ENCODE measurements at places on chromosomes 2 and 18. TPM values are rescaled to one million over a fixed set of nuclear protein-coding genes. Genes with fewer than 3 reads are reported as not detected.

The NOSTRIN gene
- polyA plus RNA-seq = 37.2 TPM

DNA sequence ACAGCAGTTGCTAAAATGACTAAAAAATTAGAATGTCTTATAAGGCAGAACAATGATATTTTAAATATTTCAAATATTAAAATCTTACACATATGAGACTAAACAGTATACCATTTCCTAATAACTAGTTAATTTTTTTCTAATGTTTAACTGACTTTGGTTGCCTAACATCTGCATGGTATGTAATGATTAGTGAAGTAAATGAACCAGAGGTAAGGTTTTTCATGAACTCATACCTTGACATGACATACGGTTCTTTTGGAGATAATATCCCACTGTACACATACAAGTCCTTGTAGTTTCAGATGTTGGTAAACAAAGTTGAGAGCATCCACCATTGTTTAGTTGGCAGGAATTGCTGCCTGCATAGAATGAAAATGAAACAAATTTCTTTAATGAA is 1360.2 kb downstream of the LRP1B start:
- no peak for DNase-seq

DNA sequence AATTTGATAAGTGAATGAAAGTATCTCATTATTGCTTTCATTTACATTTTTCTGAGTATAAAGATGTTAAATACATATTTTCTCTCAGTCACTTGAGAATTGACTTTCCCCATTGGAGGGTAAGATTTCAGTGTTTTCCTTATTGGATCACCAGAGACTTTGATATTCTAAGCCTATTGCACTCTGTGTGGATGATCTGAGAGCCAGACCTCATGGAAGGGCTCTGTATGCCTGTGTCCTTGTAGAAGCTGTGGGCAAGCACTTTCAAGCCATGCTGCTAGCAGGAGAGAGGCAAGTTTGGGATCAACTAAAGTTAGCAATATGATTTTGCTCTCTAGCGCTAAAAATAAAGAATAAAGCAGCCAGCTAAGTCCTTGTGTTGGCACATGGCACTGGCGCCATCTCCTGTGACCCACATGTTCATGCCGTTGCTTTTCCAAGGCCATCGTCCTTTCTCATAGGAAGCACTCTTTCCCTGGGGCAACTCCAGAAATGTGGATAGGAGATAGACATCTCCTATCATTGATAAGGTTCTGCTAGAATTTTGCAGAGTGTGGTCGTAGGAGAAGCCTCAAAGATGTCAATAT is 72.6 kb downstream of the AOX1 start:
- no peak for DNase-seq

The GPR39 gene
- 3.3 TPM for polyA plus RNA-seq

DNA sequence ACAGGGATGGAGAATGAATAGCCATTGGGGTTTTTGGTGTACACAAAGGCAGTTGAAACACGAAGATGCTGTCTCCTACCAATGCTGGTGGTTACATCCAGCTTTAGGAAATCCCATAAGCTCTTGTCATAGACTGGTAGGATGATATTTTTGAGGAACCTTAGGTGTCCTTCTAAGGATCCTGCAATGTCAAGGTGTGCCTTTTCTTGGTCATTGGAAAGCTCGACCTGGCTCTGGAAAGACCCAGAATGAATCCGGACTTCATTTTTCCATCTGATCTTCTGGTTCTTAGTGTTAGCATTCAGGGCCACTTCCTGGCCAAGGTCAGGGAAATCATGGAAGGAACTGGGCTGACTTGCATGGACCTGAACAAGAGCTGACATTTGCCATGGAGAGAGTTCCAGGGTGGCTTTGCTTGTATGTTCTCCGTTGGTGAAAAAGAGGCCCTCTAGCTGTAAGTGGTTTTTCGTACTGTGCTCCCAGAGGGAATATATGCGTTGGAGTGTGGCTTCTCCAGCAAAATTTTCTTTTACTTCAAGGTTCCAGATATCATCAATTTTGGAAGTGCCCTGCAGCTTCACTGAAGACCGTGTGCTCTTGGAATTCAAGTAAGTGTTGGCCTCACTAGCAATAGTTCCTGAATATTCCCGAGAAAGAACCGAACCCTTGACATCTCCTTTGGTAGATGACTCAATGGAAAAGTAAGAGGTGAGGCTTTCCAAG is 38.0 kb downstream of the APOB start:
- no peak for DNase-seq

The COX5B gene
- polyA plus RNA-seq = 173 TPM

- DNase-seq = no peak
Observed at GRCh38 chr18:29377346-29377745, 1200.4 kb upstream of the CDH2 start.

GRCh38 chr2:24047703-24048033 is 477 bp upstream of the WDCP start:
- no peak for DNase-seq

DNA sequence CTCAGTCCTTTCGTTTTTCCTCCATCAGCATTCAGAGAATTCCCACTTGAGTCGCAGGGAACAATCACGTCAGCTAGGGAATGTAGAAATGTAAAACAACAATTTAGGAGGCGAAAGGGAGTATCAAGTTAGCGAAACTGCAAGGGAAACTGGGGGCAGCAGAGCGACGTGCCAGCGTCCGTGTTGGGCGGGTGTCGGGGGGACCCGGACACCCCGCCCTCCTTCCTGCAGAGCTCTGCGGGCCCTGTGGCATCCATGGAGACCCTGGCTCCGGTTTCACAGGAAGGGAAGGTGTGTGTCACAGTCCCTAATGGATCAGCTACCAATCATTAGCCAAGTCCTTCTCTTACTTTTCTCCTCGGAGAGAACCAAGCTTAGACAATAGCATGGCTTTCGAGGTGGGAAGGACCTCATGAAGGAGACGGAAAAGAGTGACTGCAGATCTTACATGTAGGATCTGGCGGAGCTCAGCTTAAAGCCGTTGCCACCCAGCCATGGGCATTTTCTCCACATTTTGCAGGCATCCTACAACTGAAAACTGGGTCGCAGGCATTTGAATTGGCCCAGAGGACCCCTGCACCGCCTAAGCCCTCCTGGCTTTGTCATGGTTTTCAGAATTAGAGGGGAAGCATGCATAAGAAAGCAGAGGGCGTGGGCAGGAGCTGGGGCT is 33.7 kb downstream of the SOX11 start:
- DNase-seq = peak; percentile 79

DNA sequence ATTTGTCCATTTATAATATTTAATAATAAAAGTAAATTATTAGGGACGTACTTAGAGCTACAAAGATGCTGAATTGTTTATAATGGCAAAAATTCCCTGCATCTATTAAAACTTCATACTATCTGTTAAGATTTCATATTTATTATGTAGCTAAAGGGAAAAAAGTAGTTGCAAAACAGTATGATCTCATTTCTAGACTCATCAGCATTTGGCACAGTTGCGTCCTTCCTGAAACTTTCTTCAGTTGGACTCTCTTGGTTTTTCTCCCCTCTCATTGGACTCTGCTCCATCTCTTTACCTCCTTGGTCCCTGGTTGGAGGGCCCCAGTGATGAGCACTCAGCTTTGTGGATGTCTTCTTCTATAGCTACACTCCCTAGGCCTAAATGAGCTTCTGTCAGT is 99.6 kb downstream of the TMEM247 start:
- no peak for DNase-seq

The PRKRA gene
- 91.7 TPM for polyA plus RNA-seq

GRCh38 chr18:79764131-79764530 is 33.6 kb upstream of the KCNG2 start:
- no peak for DNase-seq

DNA sequence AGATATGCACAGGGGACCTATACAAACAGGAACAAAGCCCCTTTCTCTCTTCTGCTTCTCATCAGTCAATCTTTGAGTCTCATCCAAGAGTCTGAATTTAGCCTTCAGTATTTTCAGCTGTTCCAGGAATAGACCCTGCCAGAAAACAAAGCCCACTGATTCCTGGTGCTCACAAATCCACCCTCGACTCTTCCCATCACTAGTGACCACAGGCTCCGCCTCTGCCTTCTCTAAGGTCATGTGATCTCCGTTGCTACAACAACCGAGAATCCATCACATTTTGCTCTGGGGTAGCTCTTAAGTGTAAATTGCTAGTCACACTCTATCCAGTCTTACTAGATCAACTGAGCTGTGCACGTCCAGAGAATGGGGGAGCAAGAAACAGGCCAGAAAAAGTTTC is 46.4 kb upstream of the SPTBN1 start:
- no peak for DNase-seq

GRCh38 chr2:150812066-150812465 is 324.6 kb upstream of the RND3 start:
- no peak for DNase-seq

The NT5DC4 gene
- polyA plus RNA-seq = 0.83 TPM

The CYP27A1 gene
- polyA plus RNA-seq = 49.7 TPM

- no peak for DNase-seq
Observed at GRCh38 chr2:83823229-83823628, 635.9 kb downstream of the SUCLG1 start.

GRCh38 chr2:202043475-202043874 is 9.8 kb downstream of the FZD7 start:
- no peak for DNase-seq

- DNase-seq = no peak
Observed at GRCh38 chr2:134190062-134190806, 63.6 kb upstream of the MGAT5 start.

The ANKRD30B gene
- polyA plus RNA-seq = 0.62 TPM

DNA sequence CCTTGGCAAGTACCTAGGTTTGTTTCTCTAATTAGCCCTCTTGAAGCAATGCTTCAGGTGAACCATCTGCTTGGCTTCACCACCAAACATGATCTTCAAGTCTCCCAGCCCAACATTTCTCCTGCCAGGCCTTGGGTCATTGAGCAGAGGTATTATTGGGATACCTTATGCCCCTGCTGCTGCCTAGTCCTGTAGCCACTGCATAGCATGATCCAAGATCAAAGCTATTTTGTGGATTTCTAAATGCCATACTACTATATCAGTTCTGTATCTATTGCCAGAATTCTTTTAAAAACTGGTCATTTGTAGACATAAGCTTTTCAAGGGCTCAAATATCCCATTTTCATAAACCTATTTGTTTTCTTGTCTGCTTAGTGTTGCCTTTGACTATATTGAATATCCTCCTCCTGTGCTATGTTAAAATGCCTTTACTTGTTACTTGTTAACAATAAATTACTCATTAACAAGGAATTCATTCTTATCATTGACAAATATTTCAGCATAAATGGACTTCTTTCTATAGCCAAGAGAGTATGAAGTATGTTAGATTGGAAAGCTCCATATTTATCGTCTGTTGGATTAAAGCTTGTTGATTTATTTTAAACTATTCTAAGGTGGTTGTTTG is 204.5 kb upstream of the RBBP8 start:
- no peak for DNase-seq

- DNase-seq = no peak
Observed at GRCh38 chr2:43095533-43096295, 130.7 kb downstream of the ZFP36L2 start.

- no peak for DNase-seq
Observed at GRCh38 chr2:224039770-224040440, 819 bp upstream of the SERPINE2 start.

DNA sequence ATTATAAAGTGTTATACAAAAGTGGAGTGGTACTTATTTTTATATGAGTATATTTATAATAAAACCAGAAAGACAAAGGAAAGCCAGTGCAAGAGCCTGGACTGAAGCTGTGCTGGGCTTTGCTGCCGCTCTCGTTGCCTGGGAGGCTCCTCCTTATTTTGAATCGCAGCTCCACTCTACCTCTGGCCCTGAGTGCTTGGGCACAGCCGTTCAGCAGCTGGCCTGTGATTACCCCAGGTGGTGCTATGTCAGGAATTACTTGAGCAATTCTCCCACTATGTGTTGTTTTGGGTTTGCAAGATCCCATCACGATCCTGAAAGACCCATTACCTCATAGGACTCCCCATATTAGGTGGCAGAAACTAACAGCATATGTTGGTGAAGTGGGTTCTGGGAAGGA is 53.0 kb upstream of the LCLAT1 start:
- DNase-seq = no peak

The ZNF892 gene
- polyA plus RNA-seq = 7.6 TPM

GRCh38 chr2:74481961-74482800 is 617 bp downstream of the CCDC142 start:
- DNase-seq = no peak

GRCh38 chr2:42385225-42385624 is 24.2 kb upstream of the COX7A2L start:
- DNase-seq = no peak

DNA sequence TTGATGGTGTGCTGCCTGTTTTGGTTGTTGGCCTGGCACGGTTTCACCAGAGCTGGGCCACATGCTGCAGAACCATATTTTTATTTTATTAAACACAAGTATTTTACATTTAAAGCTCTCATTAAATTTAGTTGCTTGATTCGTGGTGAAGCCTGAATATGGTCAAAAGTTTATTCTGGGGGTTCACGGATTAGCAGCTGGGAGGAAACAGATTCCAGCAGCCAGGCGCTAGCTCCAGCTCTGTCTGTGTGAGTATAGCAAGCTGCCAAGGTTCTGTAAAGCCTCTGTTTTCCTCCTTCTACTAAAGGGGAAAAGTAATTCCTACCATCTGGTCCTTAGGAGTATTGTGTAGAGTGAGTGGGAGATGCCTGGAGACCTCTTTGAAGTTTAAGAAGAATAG is 22.5 kb downstream of the GATA6 start:
- DNase-seq = no peak

GRCh38 chr2:79512442-79513401 is at the start of gene CTNNA2:
Gene CTNNA2, plus strand, starts transcription at chr2:79513051.
- DNase-seq = peak; percentile 60

The ALPP gene
- polyA plus RNA-seq = not detected

DNA sequence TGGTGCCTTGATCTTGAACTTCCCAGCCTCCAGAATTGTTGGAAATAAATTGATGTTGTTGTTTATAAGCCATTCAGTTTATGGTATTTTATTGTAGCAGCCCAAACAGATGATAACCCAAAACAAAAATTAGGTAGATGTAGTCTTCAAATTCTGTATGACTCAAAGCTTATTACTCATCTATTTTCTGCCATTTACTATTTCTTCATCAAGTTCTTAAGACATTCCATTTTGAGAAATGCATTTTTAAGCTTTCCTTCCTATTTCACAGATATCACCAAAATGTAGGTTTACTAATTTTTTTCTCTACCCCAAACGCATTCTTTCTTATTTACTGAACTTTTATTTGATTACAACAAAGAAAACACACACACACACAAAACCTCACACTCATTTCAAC is 148.2 kb downstream of the RND3 start:
- no peak for DNase-seq

GRCh38 chr18:8375249-8375648 is 234.0 kb upstream of the RAB12 start:
- DNase-seq = no peak

The SPC25 gene
- 28.9 TPM for polyA plus RNA-seq

- no peak for DNase-seq
Observed at GRCh38 chr2:50849190-50849589, 182.7 kb downstream of the NRXN1 start.

DNA sequence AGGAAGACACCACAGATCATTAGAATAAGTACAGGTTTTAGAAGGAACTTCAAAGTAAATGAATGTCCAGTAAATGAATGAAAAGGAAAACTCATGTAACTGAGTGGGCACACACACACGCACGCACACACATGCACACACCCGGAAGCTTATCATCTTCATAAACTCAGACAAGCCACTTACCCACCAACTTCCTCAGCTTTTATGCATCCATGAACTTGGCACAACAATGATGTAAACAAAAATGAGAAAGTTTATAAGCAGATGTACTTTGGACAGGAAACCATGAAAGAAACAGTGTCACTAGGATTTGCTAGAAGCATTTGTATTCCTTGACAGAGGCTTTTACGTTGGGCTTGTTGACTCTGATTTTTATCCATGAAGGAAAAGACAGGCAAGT is 23.2 kb downstream of the RNF152 start:
- DNase-seq = no peak

Data from left kidney (tissue), 8 donors.